ENCODE measurements at places on chromosomes 3 and 15. TPM values are rescaled to one million over a fixed set of nuclear protein-coding genes. Genes with fewer than 3 reads are reported as not detected.

DNA sequence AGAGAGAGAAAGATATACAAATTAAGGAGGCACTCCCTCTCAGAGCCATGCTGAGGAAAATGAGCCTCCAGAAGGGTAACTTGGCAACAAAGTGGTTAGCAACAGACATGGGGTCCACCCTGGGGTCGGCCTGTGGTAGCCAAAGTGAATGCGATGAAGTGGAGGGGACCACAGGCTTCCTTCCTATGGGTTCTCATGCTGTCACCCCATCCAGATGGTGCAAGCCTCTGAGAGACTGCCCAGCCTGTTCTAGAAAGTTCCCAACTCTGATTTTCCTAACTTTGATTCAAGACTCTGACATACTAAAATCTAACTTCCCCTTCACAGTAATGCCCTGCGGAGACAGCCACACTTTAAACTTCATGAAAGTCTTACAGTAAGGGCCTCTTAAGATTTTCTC lies 18.2 kb upstream of the LACTB start:
- DNase-seq: no peak

The CLDN16 gene
- polyA plus RNA-seq: 43.0 TPM

GRCh38 chr3:58041826-58042324 lies 33.7 kb downstream of the FLNB start:
- DNase-seq: no peak

GRCh38 chr15:41746802-41747201 lies 27.5 kb upstream of the MAPKBP1 start:
- no peak for DNase-seq

DNA sequence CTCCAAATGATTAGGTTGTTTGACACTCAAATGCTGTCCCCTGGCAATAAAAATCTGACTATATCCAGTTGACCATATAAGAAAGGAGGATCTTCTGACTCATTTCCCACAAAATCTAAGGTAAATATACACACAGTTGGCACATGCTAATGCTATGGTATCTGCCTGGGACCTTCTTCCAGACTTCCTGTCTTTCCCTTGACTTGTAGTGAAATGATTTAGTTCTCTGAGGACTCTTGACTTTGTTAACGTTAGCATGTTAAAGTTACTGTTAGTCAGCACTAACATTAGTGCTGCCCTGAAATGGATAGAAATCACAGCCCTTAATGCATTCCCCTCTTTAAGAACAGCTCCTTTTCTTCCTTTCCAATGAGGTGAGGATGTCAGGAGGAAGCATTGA lies 124.3 kb upstream of the LSAMP start:
- DNase-seq: no peak
